ENCODE measurements at places on chromosomes 1 and 21.

DNA sequence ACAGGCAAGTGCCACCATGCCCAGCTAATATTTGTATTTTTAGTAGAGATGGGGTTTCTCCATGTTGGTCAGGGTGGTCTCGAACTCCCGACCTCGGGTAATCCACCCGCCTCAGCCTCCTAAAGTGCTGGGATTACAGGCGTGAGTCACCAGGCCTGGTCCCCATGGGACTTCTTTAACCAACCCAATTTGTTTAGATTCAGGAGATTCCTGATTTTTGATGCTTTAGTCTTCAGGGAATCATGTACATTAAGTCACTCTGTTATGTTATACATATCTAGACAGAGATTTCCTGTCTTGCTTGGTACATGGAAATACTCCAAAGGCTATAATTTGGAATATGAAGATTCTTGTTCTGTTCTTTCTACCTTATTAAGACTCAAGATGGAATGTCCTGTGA, 202.4 kb upstream of the L1TD1 start:
- DNase-seq, result no peak

DNA sequence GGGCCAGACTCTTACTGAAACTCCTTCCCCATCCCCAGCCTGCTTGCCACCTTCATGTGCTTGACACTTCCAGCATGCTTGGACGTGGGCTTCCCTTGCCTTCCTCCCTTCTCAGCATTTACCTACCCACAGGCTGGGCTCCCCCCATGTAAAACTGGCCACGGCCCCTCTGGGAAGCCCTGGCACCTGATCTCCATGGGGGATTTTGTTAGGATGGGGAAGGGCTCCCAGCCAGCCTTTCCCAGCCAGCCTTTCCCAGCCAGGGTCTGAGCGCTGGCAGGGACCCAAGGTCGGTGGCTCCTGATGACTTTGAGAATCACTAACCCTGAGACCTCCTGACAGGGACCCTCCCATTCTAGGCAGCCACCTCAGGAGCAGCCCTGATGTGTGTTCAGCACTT, 6.7 kb downstream of the ALX3 start:
- DNase-seq, result no peak

DNA sequence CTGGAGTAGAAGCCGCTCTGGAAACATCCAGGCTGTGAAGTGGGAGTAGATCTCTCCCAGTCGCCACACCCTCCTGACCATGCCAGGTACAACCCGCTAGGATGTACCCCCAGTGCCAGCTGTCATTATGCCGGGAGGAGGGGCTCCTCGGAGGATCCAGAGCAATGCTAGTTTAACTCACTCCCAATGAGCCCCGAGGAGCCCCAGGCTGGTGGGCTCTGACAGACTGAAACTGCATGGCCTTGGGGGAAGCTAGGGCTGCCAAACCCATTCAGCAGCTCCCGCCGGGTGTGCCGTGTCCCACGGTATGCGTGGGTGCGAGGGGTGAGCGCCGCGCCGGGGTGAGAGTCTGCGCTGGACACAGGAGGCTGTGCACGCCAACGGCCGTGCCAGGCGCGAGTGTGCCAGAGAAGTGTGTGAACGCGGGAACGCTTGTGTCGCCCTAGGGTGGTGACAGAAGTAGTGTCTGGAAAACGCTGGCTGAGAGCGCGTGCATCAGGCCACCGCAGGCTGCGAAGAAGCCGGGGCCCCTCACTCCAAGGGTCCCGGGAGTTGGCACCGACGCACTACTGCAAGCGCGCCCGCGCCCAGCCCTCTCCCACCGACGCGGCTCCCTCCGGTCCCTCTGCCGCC, 177.1 kb upstream of the EDN2 start:
- DNase-seq, result no peak

DNA sequence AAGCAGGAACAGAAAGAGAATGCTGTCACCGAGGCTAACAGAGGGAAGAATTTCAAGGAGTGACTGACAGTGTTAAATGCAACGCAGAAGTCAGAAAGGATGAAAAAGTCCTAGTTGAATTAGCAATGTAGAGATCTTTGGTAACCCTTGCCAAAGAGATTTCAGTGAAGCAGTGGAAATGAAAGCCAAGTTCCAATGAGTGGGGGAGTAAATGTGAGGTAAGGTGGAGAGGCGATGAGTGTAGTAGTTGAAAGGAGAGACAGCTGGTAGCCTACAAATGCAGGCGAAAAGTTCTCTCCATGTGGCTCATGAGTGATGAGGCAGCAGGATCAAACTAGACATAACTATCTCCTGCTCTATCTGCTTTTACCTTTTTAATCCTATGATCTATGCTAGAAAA, 74.6 kb upstream of the IPO9 start:
- DNase-seq, result no peak

- peak; percentile 25 for DNase-seq
Observed at GRCh38 chr1:114979278-114979891, 50.2 kb upstream of the TSHB start.

- DNase-seq, result no peak
Observed at GRCh38 chr1:175936736-175937135, 193.3 kb upstream of the TNR start.

DNA sequence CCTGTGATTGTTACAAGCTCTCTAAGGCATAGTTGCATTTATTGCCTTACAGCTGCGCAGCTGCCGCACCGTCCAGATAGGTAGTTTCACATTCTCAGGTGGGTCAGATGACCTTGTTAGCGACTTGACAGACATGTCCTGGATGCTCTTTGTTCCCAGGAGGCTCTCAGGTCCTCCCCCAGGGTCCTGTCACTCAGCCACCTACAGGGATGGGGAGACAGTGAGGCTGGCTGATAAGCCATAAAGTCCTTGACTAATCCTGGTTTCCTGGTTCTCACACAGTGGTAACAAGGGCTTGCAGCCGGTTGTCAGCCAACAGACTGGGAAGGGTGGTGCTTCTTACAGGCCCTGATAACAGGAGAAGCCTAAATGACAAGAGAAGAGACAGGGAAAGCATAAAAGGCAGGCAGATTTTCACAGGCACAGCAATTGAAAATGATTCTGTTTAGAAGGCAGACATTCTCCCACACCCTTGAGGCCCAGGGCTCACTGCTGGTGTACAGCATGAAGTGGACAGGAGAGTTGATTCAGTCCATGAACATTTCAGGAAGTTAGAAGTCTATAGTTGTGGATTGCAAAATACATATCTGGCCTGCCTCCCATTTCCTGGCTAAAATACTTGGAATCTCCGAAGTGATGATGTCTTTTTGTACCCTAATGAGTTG, 2.9 kb downstream of the ARF1 start:
- DNase-seq, result no peak

DNA sequence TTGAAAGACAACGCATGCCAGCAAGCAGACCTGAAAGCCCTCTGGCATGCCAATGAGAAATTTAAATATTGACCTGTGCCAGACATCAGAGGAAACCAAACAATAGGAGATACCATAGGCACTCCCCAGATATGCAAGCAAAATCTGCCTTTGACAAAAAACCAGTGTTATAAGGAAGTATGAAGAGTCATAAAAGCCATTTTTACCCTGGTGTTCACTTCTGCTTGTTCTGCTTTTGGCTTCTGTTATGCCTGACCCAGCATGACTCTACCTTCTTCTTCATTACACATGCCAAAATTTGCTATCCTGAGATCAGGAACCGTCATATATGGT, 26.4 kb downstream of the NPHS2 start:
- no peak for DNase-seq

DNA sequence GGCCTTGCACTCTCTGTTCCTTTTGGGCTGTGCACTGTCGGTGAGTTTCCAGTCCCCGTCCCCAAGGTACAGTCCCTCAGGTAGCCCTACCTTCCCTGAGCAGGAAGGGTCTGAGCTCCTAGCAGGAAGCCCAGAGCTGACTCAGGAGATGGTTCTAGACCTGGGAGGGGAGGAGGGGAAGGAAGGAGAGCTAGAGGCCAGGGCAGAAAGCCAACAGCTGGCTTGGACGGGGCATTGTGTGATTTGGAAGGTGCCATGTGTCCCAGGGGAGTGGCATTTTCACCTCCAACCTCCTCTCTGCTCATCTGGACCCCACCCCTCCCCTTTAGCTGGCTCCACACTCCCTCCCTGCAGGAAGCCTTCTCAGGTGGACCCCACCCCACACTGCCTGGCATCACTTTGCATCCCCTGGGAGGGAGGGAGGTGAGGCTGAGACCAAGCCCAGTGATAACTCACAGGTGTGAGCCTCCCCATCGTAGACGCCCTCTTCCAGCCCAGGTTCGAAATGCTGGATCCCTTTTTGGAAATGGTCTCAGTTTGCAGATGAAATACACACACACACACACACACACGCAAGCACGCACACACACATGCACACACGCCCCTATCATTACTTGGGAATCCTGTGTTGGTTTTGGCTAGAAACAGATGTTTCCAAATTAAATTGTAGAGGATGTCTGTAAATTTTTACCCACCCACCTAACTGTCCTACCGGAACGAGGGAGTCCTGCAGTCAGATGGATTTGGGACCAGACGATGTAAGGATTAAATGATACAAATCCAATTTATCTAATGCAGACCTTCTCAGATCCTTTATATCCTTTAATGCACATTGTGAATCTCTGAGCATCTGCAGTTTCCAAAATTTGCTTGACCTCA, 19.7 kb upstream of the IFNLR1 start:
- DNase-seq, result no peak

DNA sequence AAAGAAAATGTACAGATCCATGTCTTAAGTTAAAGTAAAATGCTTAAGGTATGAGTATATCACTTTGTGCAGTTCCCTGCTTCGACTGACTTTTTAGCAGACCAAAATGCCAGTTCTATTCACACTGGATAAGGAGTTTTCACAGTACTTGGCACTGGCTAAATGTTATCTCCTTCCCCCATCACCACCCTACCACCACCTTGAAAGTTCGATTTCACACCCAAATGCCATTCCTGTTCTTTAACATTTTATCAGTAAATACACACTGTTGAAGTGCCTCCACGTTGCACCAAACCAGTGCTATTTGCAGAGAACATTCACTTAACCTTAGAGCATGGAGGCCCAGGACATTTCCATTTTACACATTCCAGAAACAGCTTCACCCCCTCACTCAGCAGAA, 100.0 kb downstream of the URB2 start:
- DNase-seq, result no peak

DNA sequence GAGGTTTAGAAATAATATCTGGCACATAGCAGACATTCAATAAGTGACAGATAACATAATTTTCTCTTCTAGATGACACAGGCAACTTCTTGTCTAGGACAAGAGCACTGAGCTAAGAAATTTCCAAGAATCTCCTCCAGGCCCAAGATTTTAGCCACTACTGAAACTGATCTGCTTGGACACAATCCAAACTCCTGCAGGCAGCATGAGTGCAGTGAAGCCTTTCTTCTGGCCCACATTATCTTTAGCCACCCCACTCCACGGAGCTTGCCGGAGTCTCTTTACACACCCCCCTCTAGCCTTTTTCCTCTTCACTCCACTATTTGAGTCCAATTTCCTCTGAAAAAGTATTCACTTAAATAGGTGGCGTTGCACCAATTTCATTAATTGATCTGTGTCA, 142.9 kb upstream of the DUSP10 start:
- DNase-seq, result no peak

GRCh38 chr1:67710417-67710816, 25.4 kb downstream of the GADD45A start:
- no peak for DNase-seq

DNA sequence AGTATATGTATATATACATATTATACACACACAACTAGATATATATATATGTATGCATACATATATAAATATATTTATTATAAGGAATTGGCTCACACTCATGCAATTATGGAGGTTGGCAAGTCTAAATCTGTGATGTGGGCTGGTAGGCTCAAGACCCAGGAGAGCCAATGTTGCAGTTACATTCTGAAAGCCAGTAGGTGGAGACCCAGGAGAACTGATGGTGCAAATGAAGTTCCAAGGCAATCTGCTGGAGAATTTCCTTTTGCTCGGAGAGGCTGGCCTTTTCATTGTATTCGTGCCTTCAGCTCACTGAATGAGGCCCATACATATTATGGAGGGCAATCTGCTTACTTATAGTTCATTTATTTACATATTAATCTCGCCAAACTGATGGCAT, 9.4 kb downstream of the IVL start:
- DNase-seq, result no peak

DNA sequence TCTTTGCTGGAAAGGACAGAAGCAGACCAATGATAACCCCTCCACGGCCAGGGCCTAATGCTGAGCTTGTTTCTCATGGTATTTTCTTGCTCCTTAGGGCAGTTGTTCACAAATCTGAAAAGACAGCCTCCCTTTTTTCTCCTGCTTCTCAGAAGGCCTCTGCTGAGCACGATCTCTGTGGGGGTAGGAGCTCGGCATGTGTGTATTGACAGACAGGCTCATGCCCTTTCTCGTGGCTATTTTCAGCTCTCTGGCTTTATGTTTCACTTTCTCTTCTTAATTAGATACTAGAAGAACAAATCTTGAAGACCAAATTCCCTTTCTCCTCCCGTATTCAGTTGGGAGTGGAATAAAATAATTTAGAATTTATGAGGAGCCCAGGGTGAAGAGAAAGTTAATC, 768 bp upstream of the RIIAD1 start:
- DNase-seq, result no peak

DNA sequence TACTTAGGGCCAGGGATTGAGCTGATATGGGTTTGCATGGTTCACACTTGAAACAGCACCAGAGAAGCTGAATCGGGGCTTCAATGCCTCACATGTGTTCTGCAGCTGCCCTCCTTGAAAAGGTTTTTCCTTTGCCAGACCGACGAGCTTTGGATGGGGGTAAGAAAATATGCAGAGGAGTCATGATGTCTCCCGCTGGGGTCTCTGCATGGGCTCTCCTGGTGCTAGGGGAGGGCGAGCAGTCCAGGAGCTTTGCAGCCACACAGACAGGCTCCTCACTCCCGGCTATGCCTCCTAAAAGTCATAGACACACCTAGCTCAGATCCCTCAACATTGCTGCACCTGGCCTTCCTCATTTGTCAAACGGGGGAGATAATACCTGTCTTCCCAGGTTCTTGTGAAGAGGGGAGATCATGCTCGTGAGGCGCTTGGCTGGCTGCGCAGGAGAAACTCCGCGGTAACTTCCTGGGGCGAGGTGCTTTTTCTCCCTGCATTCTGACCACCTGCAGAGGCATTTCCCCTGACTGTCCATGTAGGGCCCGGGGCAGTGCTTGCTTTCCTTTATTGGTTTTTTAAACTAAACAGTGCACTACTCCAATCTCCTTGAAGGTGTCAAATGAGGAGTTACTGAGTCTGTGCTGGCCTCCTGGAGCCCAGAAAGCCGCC, 112.4 kb downstream of the PLXNA2 start:
- DNase-seq, result no peak

DNA sequence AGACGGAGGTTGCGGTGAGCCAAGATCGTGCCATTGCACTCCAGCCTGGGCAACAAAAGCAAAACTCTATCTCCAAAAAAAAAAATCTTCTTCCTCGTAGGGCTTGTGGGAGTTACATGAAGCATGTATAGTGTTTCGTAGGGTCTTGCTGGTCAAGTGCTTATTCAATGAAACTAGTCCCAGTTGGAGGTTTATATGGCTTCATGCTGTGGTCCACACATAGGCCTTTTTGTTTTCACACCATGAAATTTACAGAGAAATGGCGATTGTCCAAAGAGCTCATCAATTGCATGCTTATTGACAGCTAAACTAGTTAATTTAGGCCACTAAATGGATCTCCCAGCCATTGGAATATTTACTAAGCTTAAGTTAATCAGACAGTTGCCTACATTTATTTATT, 29.6 kb downstream of the HUNK start:
- DNase-seq, result no peak

- no peak for DNase-seq
Observed at GRCh38 chr21:39611551-39612190, 1.1 kb upstream of the B3GALT5 start.

GRCh38 chr1:208007319-208007937, 96.5 kb upstream of the CD34 start:
- no peak for DNase-seq

Measured in activated CD4-positive, CD25-positive, alpha-beta regulatory T cell (primary cell).